ENCODE measurements at places on chromosomes 11 and 22.

GRCh38 chr11:28969832-28970231, 861.6 kb downstream of the METTL15 start:
- no peak for DNase-seq

DNA sequence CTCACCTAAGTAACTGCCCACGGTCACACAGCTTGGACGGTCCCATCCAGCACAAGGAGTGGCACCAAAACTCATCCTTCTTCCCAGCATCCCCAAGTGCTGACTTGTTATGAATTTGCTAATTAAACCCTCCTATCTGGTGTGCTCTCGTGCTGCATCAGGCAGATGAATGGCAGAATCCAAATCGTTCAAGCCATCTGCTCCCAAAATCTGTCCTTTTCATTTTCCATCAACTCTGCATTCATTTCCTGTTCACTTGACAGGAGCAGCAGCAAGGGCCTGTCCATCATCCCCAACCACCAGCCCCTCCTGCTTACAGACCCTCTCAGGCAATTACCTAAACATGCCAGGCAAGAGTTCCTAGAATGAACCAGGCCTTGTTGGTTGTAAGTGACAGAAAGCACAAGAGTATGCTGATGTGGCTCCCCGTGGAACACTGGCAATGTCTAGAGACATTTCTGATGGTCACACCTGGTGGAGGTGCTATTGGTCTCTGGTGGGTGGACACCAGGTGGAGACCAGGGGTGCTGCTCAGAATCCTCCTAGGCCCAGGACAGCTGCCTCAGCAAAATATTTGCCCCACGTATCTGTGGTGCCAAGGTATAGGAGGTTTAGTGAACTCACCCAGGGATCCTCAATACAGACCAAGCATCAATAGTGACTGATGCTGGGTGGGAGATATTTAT, 832.5 kb downstream of the TBC1D22A start:
- DNase-seq, result no peak

DNA sequence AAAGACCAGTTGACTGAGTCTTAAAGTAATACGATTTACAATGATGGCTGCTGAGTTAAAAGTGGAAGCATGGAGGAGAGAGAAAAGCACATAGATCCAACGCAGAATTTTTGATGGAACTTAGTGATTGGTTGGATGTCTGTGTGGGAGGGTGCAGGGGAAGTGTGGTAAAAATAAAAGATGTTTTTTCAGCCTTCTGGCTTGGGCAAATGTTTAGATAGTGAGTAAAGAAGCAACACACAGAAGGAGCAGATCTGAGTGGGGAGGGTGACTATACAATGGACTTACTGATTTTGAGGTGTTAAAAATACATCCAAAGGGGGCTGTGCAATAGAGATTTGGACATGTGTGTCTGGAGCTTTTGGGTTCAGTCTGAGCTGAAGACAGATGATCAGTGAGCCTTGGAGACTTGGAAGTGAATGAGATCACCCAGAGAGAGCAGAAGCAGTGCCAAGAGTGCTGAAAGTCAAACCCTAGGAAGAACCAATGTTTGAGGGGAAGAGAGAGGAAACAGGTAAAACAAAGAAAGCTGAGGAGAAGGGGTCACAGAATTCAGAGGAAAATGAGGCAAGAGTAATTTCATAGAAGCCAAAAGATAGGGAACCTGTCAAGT, 8.6 kb downstream of the GRIA4 start:
- no peak for DNase-seq

DNA sequence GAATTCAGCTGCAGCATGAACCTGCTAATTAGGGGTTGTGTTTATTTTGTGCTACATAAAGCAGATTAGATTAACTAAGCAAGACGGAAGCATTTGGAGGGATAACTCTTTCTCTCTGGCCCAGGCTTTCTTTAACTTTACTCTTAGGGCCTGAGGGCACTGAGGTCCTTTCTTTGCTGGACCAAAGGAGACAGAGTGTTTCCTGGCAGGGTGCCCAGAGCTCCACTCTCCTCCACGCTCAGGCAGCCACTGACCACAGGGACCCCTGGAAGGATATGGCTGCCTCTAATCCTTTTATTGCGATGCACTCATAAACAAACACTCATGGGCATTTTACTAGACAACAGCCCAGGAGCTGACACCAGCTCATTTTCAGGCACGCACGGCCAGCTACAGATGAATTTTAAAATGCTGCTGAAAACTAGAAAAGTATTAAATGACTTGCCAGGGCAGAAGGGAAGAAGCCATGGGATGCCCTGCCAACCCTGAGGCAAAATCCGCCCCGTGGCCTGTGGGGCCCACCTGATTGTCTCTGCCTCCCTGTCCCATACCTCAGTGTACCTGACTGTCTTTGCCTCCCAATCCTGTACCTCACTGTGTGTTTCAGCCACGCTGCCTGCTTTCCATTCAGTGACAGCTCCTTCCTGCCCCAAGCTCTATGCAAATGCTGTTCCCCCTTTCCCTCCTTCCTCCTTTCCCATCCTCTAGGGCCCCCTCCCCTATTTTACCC, 192.6 kb upstream of the NAV2 start:
- no peak for DNase-seq

DNA sequence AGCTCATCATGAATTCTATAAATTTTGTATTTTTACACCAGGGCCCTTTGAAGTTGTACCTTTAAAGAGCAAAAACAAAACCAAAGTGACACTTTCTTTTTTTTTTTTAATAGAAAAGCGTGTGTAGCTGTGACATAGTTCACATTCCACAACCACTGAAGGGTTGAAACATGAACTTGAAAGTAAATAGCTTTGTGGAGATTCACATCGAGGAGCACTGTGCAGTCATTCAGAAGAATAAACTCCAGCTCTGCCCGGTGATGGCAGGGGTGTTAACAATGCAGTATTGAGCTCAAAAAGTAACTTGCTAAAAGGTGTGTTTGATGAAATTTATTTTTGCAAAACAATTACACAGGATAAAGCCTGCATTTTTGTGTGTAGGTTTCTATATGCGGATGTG, 1166.2 kb downstream of the TBC1D22A start:
- DNase-seq, result no peak

All from activated CD8-positive, alpha-beta memory T cell treated with anti-CD3 and anti-CD28 coated beads for 4 hours (primary cell).